T-helper 1 cell (primary cell): ENCODE measurements at places on chromosomes 5 and 9.
A peak's percentile ranks its signal among the peaks of the same experiment; 100 is the strongest.

- no peak for DNase-seq
Observed at GRCh38 chr5:173789031-173789920, 98.9 kb upstream of the CPEB4 start.

- peak; percentile 66 for DNase-seq
Observed at GRCh38 chr5:176596689-176597416, 13.1 kb downstream of the GPRIN1 start.

GRCh38 chr5:137710086-137710485, 25.8 kb downstream of the KLHL3 start:
- DNase-seq, result no peak

DNA sequence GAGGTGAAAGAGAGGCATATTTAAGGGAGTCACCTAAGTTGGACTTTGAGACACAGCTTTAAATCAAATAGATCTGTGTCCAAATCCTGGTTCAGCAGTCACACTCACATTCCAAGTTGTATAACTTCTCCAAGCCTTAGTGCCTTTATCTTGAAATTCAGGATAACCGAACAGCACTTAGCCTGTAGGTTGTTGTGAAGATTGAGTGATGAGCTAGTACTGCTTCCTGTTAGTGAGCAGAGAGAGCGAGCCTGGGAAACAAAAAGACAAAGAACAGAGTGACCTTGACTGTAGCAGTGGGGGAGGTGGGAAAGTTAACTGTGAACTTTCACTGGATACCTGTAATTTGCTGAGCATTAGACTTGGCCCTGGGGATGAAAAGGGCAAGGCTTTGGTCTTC, 22.4 kb downstream of the MAML1 start:
- no peak for DNase-seq

GRCh38 chr9:128593856-128594255, 41.5 kb downstream of the SPTAN1 start:
- DNase-seq, result no peak

- DNase-seq, result no peak
Observed at GRCh38 chr5:158570502-158570901, 529.2 kb downstream of the EBF1 start.

GRCh38 chr5:1139331-1140170, 27.7 kb upstream of the SLC12A7 start:
- DNase-seq, result no peak

DNA sequence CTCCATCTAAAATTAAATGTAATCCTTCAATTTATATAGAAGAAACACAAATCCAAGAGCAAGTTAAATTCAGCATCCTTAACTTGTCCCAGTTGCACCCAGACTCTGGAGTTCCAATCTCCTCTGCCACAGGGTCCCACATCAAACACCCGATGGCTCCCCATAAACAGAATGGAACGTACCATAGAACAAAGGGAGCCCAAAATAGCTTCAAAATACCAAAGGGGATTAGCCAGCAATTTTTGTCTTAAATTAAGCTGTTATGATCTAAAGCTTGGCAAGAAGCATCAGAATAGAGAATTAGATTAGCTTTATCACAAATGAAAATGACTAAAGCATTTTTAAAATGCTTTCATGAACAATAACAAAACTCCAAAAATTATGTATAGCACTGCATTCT, 112.8 kb downstream of the FANCC start:
- no peak for DNase-seq
